Fibroblast of skin of abdomen (primary cell): ENCODE measurements at places on chromosomes 7 and 10.
A peak's percentile ranks its signal among the peaks of the same experiment; 100 is the strongest.

DNA sequence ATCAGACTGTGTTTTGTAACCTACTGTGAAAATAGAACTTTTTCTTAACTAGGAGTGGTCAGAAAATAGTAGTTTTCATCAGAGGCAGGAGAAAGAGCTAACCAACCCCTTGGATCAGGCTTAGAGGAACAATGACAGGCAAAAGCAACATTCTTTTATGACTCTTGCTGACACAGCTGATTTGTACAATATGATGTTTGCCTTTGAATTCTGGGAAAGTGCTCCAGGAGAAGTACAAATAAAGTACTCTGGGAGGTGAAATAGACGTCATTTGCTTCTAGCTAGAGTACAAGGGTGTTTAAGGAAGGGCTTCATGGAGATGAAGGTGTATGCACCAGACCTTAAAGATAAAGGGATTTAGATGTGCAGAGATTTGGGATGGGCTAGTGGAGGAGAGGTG, 75.1 kb upstream of the KIAA1217 start:
- no peak for DNase-seq

DNA sequence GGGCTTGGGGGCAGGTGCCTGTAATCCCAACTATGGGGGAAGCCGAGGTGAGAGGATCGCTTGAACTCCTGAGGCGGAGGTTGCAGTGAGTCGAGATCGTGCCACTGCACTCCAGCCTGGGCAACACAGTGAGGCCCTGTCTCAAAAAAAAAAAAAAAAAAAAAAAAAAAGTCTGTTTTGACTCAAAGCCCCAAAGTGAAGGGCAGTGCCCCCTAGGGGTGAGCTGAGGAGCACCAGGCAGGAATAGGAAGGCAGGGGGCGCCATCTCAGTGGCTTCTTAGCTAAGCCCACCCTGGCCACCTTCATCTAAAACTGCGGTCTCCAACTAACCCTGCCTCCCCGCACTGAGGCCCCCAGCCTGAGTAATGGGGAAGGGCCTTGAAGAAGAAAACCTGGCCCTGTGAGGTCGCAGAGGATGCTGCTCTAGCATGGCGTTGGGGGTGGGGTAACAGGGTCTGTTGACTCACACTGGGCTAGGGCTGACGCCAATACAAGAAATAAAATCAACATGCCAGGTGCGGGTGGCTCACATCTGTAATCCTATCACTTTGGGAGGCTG, 9.8 kb downstream of the PODXL start:
- DNase-seq, result no peak

DNA sequence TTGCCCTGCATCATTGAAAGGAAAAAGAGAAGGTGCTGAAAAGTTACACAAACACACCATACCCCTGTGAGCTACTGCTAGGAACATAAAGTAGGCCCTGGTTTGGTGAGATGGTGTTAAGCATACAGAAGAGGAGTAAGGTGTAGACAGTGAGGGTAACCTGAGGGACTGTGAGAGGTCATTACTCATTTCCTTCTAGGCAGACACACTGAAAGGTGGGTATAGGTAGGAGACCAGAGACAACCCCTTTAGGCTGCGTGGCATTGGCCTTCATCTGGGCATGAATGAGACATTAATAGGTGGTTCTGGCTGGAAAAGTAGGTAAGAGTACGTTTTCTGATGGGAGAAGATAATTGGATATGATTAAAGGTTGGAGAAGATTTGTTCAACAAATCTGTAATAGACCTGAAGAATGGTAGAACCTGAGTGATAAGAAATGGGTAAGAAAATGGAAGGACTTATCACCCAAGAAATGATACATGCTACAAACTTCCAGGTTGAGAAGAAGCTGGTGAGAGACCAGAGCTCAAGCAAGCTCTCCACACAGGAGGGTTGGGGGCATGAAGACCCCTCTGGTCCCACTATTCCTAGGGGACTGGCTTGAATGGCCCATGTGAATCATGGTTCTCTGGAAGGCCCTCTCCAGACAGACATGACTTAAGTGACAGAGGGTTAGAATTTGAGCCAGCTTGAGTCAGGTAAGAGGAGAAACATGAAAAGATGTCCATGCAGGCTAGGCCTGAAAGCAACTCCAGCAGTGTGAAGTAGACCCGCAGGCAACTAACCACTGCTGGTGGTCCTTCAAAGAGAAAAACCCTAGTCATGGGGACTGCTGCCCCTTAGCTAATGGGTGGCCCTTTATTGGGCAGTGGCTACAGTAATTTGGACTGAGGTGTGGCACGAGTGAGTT, 3.8 kb downstream of the COMTD1 start:
- no peak for DNase-seq

DNA sequence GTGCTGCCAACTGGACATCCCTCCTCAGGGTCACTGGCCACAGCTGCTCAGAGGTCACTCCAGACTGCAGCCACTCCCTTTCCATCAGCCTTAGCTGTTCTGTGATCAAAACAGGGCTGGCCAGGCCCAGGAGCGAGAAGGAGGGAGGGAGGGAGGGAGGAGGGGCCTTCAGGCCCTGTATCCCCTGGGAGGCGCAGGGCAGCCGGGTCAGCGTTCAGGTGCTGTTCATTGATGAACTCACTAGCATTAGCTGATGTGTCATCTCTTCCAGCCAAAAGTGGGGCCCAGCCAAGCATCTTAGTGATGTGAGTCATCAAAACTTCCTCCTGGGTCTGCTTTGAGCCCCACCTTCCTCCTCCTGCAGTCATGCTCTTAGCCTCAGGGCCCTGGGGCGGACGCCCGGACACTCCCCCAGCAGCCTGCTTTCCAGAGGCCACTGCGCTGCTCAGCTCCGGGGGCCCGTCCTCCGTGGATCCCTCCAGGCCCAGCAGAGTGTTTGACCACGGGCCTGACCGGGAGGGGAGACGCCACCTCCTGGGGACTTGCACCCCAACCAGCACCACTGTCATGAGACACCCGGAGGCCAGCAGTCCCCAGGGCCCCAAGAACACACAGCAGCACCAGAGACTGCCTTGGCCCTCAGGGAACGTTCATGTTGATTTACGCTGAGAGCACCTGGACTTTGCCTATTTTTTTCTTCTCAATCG, 149.2 kb downstream of the PRKAG2 start:
- DNase-seq, result peak; percentile 96

GRCh38 chr7:6705959-6706665, 635 bp downstream of the ZNF12 start:
- no peak for DNase-seq

- DNase-seq, result no peak
Observed at GRCh38 chr10:71595649-71596048, 123.9 kb downstream of the C10orf105 start.

GRCh38 chr10:10149899-10150298, 867.8 kb upstream of the CELF2 start:
- DNase-seq, result no peak

GRCh38 chr10:11647676-11648075, 36.2 kb upstream of the USP6NL start:
- DNase-seq, result no peak

DNA sequence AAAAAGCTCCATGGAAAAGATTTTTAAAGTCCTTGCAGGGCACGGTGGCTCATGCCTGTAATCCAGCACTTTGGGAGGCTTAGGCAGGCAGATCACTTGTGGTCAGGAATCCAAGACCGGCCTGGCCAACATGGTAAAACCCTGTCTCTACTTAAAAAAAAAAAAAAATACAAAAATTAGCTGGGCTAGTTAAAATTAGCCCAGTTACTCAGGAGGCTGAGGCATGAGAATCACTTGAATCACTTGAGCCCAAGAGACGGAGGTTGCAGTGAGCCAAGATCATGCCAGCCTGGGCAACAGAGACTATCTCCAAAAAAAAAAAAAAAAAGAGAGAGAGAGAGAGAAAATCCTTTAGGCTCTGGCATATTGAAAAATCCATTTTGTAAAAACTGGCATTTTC, 61.9 kb downstream of the CCDC6 start:
- DNase-seq, result no peak

- peak; percentile 17 for DNase-seq
Observed at GRCh38 chr10:99758211-99758891, 24.1 kb upstream of the ABCC2 start.

DNA sequence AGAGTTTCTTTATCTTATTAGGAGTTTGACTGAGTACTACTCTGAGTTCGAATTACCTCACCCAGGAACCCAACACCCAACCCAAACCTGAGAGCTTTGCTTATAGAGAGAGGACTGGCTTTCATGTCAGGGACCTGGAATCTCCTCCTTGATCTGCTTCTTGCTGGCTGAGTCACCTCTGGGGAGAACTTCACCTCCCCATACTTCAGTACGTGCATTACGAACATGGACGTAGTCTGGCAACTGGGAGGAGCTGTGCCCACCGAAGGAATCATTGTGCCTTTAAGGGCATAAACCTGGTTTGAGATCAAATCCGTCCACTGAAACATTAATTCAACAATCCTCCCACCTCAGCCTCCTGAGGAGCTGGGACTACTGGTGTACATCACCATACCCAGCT, 12.2 kb upstream of the PSAP start:
- no peak for DNase-seq

GRCh38 chr7:72335561-72336381, 76.4 kb downstream of the CALN1 start:
- no peak for DNase-seq

DNA sequence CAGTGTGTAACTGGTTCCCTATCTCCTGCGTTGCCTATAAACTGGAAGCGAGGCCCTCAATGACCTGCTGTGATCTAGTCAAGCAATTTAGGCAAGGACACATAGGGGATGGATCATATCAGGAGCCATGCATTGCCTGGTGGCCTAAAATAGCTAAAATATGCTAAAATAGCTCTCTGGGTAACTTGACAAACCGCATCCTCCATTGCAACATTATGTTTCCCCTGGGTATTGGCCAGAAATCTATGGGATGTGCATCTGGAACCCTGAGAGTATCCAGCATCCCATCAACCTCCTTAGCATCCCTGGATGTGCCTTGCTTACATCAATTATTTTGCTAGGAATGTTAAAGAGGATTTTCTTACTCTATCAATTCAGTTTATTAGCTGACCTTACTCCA, 91.7 kb upstream of the ADCY1 start:
- no peak for DNase-seq

DNA sequence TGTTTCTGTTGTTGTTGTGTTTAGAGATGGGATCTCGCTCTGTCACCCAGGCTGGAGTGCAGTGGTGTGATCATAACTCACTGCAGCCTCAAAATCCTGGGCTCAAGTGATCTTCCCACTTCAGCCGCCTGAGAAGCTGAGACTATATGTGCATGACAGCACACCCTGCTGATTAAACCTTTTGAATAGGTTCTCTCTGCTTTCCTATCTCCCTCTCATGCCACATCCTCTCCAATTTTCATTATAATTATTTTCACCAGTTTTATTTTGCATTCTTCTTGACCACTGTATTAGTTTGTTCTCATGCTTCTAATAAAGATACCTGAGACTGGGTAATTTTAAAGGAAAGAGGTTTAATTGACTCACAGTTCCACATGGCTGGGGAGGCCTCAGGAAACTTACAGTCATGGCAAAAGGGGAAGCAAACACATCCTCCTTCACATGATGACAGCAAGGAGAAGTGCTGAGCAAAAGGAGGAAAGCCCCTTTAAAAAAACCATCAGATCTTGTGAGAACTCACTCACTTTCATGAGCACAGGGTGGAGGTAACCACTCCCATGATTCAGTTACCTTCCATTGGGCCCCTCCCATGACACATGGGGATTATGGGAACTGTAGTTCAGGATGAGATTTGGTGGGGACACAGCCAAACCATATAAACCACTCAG, 12.9 kb downstream of the AGK start:
- no peak for DNase-seq

- DNase-seq, result peak; percentile 88
Observed at GRCh38 chr10:17989908-17990767, 38.4 kb downstream of the SLC39A12 start.

- DNase-seq, result no peak
Observed at GRCh38 chr10:61024151-61024855, 80.3 kb upstream of the RHOBTB1 start.

DNA sequence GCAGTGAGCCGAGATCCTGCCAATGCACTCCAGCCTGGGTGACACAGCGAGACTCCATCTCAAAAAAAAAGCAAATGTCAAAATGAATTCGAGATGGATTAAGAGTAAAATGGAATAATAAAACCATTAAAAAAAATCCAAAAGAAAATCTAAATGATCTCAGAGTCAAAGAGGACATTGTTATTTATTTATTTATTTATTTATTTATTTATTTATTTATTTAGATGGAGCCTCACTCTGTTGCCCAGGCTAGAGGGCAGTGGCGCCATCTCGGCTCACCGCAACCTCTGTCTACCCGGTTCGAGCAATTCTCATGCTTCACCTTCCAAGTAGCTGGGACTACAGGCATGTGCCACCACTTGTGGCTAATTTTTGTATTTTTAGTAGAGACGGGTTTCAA, 349.2 kb downstream of the ANKRD30A start:
- no peak for DNase-seq

DNA sequence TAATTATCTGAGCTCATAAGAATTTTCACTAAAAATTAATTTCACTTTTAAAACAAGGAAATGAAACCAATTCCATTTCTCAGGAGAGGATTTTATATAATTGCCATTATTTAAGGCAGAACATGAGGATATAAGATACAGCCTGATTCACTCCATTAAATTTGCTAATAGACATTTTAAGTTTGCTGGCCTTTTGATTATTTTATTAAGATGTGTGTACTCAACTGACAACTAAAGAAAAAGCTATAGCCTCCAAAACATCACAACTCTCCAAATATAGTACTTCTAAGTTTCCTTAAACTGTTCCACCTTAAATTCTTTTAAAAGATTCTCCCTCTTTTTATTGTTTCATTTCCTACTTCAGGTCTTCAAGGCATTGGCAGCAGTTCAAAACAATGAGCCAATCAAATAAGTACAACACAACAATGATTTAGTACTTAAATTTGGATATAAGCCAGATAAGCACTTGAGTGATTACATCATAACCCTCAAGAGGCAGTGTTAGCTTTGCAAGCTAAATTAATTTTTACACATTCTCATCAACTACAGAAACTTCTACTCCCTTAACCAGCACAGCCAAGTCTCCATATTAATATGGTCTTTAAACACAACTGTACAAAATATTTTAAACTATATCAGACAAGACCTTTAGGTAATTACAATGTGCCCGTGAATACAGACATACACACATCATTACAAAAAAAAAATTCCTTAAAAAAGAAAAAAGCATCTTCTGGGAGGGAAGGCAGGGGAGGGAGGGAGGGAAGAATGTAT, 121.8 kb downstream of the KMT2C start:
- DNase-seq, result peak; percentile 89

GRCh38 chr10:33240258-33240657, 94.2 kb downstream of the NRP1 start:
- no peak for DNase-seq

- DNase-seq, result no peak
Observed at GRCh38 chr7:155517969-155518368, 28.4 kb downstream of the CNPY1 start.

GRCh38 chr10:13834581-13835286, 248.0 kb downstream of the PRPF18 start:
- peak; percentile 16 for DNase-seq
